Fibroblast of lung (primary cell): ENCODE measurements at places on chromosomes 4 and X. TPM values are rescaled to one million over a fixed set of nuclear protein-coding genes. Genes with fewer than 3 reads are reported as not detected.

DNA sequence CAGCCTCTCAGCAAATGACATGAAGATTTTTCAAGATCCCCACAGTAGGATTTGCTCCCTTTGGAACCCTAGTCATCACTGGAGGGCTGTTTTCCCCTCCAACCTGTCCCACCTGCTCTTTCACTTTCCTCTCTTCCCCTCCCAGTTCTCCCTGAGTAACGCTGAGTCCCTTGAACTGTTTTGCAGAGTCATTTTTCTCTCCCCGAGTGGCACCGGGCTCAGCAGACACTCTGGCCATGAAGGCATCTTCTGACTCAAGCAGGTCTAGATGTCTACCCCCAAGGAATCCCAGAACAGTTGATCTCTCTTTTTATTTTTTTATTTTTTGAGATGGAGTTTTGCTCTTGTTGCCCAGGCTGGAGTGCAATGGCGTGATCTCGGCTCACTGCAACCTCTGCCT is 52.2 kb downstream of the HTRA3 start:
- DNase-seq: no peak
- peaks cover 7% of the 10 kb centered on the region for H3K4me1 ChIP-seq
- H3K27me3 ChIP-seq: no peaks in the 10 kb centered on the region

GRCh38 chr4:40769266-40769665 is 19.5 kb downstream of the NSUN7 start:
- no peaks in the 10 kb centered on the region for H3K36me3 ChIP-seq
- no peak overlapping the region for H3K4me3 ChIP-seq
- H3K4me1 ChIP-seq: no peaks in the 10 kb centered on the region
- no peaks in the 10 kb centered on the region for H3K27me3 ChIP-seq
- DNase-seq: peak; percentile 45
- no peak overlapping the region for H3K27ac ChIP-seq

Gene DAPP1
- not detected in 2 replicates for total RNA-seq

Gene NPNT
- total RNA-seq: 5.9 and 20.3 TPM in 2 replicates

Gene IL1RAPL1
- 0.26 and 2.8 TPM in 2 replicates for total RNA-seq

GRCh38 chr4:127708985-127709384 is 21.2 kb upstream of the SLC25A31 start:
- no peak overlapping the region for H3K4me3 ChIP-seq
- no peak overlapping the region for H3K27ac ChIP-seq
- peak; percentile 90 for DNase-seq
- H3K36me3 ChIP-seq: no peaks in the 10 kb centered on the region
- H3K27me3 ChIP-seq: no peaks in the 10 kb centered on the region

DNA sequence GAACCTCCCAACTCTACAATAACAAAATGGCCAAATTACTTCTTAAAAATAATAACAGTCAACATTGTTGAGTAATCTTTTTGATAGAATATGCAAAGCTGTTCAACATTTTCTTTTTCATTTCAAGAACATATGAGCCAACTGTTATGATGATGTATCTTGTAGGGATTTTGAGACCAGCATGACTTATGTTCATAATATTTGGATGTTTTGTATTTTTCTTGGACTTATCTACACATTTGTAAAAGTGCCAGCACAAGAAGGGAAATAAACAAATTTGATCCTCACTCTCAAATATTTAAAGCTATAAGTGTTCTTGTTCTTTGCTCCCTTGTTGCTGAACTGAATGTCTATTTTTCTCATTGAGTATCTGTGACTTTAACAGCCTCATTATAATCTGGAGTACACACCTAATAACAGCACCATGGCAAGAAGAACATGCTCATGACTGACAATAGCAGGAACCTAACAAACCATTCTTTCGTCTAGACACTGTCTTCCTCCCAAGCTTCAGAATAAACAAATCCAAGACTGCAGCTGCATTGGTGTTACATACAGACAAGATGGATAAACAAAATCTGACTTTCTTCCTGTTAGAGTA is 1049.7 kb downstream of the FAT4 start:
- no peaks in the 10 kb centered on the region for H3K36me3 ChIP-seq
- H3K4me3 ChIP-seq: no peak overlapping the region

GRCh38 chr4:82567444-82567843 is 5.7 kb upstream of the TMEM150C start:
- no peak overlapping the region for H3K4me3 ChIP-seq
- H3K27ac ChIP-seq: no peak overlapping the region

- H3K4me1 ChIP-seq: no peaks in the 10 kb centered on the region
- no peak for DNase-seq
- no peak overlapping the region for H3K27ac ChIP-seq
- no peaks in the 10 kb centered on the region for H3K27me3 ChIP-seq
Observed at GRCh38 chr4:5416637-5417036, 291.7 kb downstream of the EVC2 start.

GRCh38 chr4:160350944-160351343 is 1248.1 kb downstream of the RAPGEF2 start:
- no peaks in the 10 kb centered on the region for H3K27me3 ChIP-seq
- DNase-seq: peak; percentile 5
- H3K27ac ChIP-seq: no peak overlapping the region
- no peaks in the 10 kb centered on the region for H3K4me1 ChIP-seq

DNA sequence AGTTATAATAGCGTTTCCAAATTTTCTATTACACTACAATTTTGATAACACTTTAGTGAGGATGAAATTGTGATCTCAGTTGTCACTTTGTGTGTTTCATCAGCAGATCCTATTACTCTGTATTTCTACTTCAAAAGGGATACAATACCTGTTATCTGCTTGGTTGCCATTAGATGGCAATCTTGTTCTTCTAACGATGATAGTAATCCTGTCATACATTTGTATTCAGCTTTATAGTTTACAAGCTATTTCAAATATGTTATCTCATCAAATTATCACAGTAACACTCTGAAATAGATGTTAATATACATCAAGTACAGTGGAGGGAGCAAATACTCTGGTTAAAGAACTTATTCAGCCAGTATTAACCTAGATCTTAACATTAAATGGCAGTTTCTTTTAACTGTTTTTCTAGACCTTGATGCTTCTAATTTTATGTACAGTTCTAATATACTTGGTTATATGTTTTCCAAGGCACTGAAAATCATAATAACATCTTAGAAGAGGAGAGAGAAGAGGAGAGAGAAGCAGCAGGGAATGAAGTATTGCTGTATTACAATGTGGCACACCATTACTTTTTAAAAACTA is 292.0 kb downstream of the CCSER1 start:
- no peak overlapping the region for H3K27ac ChIP-seq
- H3K36me3 ChIP-seq: no peaks in the 10 kb centered on the region
- H3K27me3 ChIP-seq: no peaks in the 10 kb centered on the region
- DNase-seq: peak; percentile 67
- no peaks in the 10 kb centered on the region for H3K4me1 ChIP-seq

Gene CRLF2
- not detected in 2 replicates for total RNA-seq

DNA sequence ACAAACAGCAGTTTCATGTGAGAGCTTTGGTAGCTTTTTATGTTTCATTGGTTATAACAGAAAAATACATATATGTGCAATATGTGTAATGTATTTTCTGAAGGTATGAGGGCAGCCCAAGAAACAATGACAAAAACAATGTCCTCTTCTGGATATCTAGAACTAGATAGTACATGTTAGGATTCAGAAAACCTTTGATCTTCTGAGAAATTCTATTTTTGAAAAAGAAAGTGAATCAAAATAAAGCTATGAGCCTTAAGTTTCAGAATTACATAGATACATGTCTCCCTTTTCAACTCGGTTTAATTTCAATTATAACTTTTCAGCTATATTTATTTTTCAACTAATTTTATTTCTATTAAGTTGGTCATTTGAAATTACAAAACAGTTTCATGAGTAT is 131.9 kb downstream of the REELD1 start:
- no peak overlapping the region for H3K27ac ChIP-seq
- DNase-seq: no peak
- H3K36me3 ChIP-seq: no peaks in the 10 kb centered on the region

GRCh38 chr4:4759883-4760282 is 99.6 kb upstream of the MSX1 start:
- no peak overlapping the region for H3K4me3 ChIP-seq
- no peak for DNase-seq
- no peak overlapping the region for H3K27ac ChIP-seq
- no peaks in the 10 kb centered on the region for H3K4me1 ChIP-seq
- H3K36me3 ChIP-seq: no peaks in the 10 kb centered on the region

- no peak for DNase-seq
- H3K27me3 ChIP-seq: no peaks in the 10 kb centered on the region
- H3K27ac ChIP-seq: no peak overlapping the region
- H3K36me3 ChIP-seq: no peaks in the 10 kb centered on the region
- H3K4me1 ChIP-seq: no peaks in the 10 kb centered on the region
Observed at GRCh38 chr4:47498899-47499298, 13.8 kb downstream of the ATP10D start.
